ENCODE measurements at places on chromosomes 12 and 14.

DNA sequence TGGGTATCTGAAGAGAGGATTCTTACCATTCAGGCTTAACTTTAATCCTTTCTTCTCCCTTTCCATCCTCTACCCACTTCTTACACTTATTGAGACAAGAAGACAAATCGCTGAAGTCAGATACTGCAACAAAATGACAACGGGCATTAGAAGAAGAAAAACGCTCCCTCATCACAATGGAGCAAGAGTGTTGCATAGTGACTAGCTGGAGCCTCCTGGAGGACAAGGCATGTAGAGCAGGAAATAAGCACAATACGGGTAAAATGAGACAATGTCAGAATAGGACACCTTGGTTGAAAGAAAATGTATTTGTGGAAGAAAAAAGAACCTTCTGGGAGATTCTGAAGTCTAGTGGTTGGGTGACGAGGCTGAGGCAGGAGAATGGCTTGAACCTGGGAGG is 501.0 kb downstream of the RERGL start:
- DNase-seq: no peak

DNA sequence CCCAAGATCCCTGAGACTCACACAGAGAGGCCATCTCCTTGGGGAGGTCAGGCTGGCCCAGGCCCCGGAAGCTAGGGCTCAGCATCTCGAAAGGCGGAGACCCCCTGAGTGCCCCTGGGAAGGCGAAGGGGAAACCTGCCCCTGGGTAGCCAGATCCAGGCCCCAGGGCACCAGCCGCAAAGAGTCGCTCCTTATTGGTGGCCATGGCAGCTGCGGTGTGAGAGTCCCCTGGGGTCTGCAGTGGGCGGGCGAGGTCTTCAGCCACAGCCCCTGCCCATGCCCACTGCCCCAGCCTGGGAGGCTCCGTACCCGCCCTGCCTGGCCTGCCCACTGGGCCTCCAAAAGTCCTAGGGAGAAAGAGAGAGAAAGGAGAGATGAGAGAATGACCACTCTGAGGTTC is 4.7 kb downstream of the RARG start:
- DNase-seq: no peak

DNA sequence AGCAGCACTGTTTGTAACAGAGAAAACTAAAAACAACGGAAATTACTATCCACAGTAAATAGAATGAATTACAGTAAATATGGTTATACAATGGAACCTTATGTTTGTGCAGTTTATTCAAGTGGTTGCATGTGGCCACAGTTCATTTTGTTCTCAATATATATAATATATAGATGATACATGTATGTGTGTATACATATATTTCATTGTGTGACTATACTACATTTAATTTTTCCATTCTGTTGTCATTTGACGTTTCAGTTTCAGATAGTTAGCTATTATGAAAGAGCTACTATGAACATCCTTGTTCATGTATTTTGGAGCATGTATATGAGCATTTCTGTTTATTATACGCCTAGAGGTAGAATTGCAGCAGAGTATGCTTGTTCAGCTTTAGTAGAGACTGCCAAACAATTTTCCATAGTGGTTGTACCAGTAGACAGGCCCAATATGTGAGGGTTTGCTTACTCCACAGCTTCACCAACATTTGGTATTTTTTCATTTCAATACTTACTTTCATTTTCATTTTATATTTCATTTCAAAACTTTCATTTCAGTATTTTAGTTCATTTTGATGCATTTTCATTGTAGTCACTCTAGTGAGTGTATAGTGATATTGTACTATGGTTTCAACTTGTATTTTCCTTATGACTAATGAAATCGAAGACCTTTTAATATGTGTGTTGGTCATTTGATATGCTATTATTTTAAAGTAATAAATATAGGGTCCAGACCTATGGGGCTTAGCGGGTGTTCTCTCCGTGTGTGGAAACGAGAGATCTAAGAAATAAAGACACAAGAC is 141.5 kb upstream of the FGD4 start:
- DNase-seq: no peak

GRCh38 chr12:108215458-108215857 is 86.4 kb downstream of the WSCD2 start:
- no peak for DNase-seq

DNA sequence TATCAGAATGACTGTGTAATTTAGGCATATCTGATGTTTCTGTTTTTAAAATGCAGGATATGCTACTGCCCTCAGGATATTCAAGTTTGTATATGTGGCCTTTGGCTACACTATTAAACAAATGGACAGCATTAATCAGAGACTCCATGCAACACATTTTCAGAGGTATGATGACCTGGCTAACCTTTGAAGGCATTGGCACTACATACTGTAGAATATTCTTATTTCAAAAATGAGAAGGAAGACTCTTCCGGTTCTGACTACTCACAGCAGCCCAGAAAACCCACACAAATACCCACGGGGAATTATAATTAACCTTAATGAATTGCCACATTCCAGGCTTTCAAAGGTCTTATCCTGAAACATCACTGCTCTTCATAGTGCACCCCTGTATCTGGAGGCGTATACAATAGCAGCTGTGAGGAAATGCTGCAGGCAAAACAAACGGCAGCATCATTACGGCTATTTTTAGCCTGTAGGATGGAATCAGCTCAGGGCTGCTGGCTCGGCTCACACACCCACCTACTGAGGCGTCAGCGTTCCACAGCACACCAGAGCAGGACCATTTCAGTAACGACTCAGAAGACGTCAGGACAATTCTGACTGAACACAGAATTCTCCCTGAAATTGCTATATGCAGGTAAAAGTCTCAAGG is 648.5 kb downstream of the RPS29 start:
- no peak for DNase-seq

DNA sequence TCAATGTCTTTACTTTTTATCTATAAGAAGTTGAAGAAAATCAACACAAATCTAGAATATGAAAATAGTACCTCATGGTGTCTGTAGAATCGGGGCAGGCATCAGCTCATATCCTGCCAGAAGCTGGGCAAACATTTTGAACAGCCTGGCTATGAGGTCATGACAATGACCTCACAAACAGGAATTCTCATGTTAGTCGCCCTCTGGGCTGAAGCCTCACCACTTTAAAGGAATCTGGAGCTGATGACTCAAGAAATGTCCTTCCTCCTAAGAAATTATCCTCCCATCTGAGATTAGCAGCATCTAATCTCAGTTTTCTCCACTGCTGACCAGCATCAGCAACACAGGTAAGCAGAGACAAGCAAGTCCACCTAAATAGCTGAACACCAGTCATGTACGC is 27.1 kb downstream of the CLIP1 start:
- DNase-seq: no peak

GRCh38 chr12:92134638-92135274 is 10.9 kb downstream of the BTG1 start:
- DNase-seq: no peak

GRCh38 chr14:77103951-77104350 is 5.9 kb downstream of the CIPC start:
- DNase-seq: no peak

DNA sequence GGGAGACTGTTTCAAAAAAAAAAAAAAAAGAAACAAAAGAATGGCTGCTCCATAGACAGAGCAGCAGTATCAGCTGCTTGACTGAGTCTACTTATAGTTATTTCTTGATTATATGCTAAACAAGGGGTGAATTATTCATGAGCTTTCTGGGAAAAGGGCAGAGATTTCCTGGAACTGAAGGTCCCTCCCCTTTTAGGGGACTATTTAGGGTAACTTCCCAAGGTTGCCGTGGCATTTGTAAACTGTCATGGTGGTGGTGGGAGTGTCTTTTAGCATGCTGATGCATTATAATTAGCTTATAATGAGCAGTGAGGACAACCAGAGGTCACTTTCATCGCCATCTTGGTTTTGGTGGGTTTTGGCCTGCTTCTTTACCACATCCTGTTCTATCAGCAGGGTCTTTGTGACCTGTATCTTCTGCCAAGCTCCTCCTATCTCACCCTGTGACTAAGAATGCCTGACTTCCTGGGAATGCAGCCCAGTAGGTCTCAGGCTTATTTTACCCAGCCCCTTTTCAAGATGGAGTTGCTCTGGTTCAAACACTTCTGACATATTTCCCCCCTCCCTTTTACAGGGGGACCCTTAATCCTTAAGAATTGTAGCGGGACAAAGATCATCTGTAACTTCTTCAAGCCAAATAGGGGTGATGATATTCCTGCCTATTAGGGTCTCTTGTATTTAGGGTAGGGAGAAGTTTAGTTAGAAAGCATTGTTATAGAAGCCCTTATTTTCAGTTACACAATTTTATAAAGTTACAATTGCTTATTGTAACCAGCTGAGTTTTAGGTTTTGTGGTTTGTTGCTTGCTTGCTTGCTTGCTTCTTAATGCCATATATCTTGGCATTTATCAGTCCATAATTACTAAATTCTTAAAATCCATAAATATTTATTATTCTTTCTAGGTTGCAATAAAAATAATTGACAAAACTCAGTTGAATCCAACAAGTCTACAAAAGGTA is 42.5 kb downstream of the MARK3 start:
- no peak for DNase-seq

GRCh38 chr12:47904713-47905709 is at the start of gene VDR:
Gene VDR (minus strand): TSS chr12:47904994. CDS start chr12:47879113, 25,881 bp downstream.
- peak; percentile 47 for DNase-seq

DNA sequence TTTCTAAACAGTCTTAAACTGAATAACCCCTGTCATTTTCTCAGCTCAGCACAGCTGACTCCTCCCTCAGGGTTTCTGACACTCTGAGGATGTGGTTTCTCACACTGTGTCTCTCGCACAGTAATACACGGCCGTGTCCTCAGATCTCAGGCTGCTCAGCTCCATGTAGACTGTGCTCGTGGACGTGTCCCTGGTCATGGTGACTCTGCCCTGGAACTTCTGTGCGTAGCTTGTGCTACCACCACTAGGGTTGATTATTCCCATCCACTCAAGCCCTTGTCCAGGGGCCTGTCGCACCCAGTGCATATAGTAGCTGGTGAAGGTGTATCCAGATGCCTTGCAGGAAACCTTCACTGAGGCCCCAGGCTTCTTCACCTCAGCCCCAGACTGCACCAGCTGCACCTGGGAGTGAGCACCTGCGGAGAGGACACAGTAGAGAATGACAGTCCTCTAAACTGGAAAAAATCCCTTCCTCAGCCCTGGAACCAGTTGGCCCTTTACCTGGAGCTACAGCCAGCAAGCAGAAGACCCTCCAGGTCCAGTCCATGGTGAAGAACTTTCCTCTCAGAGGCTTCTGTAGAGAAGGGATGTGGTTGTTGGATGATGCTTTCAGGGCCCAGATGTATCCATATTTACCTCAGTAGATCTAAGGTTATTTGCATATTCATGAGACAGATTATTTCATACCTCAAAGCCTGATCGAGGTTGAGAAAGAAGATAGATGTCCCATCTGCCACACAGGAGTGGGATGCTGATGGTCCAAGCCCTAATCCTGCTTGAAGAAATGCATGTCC is 984.8 kb downstream of the TMEM121 start:
- DNase-seq: peak; percentile 78

DNA sequence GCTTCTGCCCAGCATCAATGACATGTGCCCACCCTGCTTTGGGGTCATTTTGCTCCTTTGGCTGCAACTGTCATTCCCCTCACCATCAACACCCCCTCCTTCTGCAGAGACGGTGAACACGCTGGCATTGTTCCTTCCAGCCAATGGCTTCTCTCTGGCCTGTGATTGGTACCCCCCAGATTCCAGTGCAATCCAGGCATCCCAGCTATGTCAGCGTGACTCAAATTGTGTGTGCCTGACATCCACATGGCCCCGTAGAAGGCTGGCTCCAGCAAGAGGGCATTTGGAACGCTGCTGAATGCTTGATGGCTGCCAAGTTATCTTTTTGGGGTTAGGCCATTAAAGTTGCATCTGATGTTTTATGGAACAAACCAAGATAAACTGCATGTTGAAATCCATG is 21.0 kb upstream of the CCND2 start:
- DNase-seq: no peak

DNA sequence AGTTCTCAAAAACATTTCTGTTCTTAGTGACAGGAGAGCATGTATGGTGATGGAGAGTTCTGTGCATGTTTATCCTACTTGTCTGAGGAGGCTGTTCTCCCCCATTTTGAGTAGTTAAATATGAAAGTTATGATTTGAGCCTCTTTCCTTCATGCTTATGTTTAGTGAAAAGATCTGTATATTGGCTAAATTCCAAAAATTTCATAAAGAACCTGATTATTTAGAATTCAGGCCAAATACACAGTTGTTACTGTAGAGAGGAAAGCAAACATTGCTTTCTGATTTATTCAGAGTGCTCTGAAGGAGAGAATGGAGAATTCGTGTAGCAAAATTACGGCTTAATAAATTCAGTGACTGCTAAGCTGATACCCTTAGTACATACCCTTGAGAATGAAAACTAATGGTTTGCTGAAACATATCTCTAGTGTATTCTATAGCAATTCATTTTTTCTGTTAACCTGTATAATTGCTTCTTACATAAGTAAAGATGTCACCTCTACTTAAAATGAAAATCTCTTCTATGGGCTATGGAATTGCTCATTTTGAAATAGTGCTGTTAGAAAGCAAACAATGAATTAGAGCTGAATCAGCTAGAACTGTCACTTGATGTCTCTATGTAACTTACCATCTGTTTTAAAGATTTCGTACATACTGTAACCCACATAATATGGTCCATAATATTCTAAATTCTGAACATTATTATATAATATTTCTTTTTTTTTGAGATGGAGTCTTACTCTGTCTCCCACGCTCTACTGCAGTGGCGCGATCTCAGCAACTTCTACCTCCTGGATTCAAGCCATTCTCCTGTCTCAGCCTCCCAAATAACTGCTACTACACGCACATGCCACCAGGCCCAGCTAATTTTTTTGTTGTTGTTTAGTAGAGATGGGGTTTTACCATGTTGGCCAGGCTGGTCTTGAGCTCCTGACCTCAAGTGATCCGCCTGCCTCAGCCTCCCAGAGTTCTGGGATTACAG is 417.0 kb upstream of the RGS6 start:
- DNase-seq: no peak

GRCh38 chr12:107254258-107254856 is 161.0 kb upstream of the CRY1 start:
- no peak for DNase-seq

GRCh38 chr12:46835785-46836184 is 10.0 kb upstream of the SLC38A4 start:
- DNase-seq: no peak

DNA sequence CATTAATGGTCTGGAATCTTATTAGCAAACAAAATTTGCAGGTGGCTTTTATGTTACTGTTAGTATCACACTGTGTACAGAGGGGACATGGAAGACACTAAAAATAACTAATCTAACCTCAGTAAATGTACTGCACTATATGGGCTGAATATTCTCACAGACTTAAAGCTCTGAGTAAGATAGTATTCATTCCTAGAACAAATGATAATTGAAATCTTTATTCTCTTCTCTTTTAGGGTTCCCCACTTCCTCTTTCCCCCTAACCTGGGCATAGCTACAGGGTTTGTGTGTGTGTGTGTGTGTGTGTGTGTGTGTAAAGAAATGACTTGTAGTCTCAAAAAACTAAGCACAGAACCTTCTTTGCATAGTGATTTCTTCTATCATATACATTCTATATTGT is 21.4 kb upstream of the HECTD1 start:
- DNase-seq: no peak

GRCh38 chr14:71115821-71116567 is 208.7 kb downstream of the PCNX1 start:
- DNase-seq: no peak

GRCh38 chr14:75280831-75281653 is 2.4 kb downstream of the FOS start:
- DNase-seq: peak; percentile 62

Data from CD8-positive, alpha-beta T cell (primary cell).